ENCODE measurements at places on chromosomes 12 and 14. TPM values are rescaled to one million over a fixed set of nuclear protein-coding genes. Genes with fewer than 3 reads are reported as not detected.

The PLEKHG7 gene
- total RNA-seq, result 0.89 TPM

The CMA1 gene
- total RNA-seq, result not detected

The C12orf50 gene
- total RNA-seq, result 0.15 TPM

The FIGNL2 gene
- total RNA-seq, result 0.27 TPM

The PLA2G1B gene
- not detected for total RNA-seq

The PCED1B gene
- 64.9 TPM for total RNA-seq

The MFAP5 gene
- not detected for total RNA-seq

The TWF1 gene
- 65.7 TPM for total RNA-seq

The SELPLG gene
- 218 TPM for total RNA-seq

The SIX4 gene
- total RNA-seq, result not detected

The CDCA3 gene
- total RNA-seq, result 1.9 TPM

Data from CD4-positive, CD25-positive, alpha-beta regulatory T cell (primary cell).